HFFc6 (cell line): ENCODE measurements at places on chromosomes 1 and 21. TPM values are rescaled to one million over a fixed set of nuclear protein-coding genes. Genes with fewer than 3 reads are reported as not detected.

A3GALT2 gene
- total RNA-seq: not detected in 3 replicates

DNA sequence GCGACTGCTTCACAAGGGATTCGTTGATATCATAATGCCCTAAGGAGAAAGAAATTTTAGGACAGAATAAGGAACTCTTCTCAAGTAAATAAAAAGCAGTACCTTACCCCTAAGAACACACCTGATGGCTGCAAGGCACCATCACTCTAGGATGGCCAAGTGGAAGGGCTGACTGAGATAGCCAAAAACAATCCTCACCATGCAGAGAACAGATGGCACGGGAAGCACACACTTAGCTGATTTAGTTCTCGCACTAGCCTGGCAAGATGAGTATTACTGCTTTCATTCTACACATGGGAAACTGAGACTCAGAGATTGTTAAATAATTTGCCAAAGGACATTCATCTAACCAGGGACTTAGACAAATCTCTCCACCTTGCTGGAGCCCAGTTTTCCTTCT is 43.8 kb downstream of the STPG1 start:
- no peak for DNase-seq
- H3K4me3 ChIP-seq: no peak overlapping the region
- peaks cover 13% of the 10 kb centered on the region; the same call in 1 of the 2 replicates for H3K36me3 ChIP-seq
- H3K4me1 ChIP-seq: peaks cover 22% of the 10 kb centered on the region

DNA sequence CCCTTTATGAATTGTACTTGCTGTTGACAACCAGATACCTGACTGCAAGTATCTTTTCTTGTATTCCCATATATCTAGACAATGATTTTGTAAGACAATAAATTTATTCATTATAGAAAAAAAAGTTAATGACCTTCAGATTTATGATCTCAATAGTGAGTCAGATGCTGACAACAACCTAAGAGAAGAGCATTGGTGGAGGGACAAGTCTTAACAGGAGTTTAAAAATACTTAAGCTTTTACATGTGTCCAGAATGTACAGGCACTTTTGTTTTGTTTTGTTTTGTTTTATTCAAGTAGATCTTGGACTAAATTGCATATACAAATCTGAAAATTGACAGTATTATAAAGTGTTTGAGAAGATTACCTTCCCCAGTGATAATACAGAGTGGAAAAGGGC is 1544.6 kb upstream of the B3GALT2 start:
- no peak overlapping the region for H3K4me3 ChIP-seq
- H3K36me3 ChIP-seq: no peaks in the 10 kb centered on the region
- H3K27me3 ChIP-seq: no peaks in the 10 kb centered on the region; the same call in 1 of the 2 replicates
- no peak overlapping the region for H3K27ac ChIP-seq
- H3K4me1 ChIP-seq: no peaks in the 10 kb centered on the region; the same call in 1 of the 2 replicates

CFAP126 gene
- not detected in 3 replicates for total RNA-seq

PLXNA2 gene
- 20.9 to 28.5 TPM (median 24.1 TPM) in 3 replicates for total RNA-seq

DNA sequence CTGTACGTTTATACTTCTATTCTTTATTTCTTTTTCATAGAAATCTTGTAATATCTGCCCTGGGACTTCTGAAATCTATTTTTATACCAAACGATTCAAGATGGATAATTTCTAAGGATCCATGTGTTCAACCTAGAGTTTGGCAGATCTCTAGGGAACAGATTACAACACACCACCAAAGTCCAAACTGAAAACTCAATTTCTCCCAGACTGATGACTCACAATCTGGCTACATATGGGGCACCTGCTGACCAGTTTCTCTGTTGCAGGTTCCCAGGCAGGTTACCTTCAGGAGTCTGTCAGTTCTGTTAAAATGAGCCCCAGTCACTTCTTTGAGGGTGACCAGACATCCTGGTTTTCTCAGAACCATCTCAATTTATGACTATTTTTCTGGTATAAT is 439.4 kb downstream of the GPATCH2 start:
- no peak for DNase-seq
- 0 out of 2 replicates have a peak, but pooled peaks cover 2% of the 10 kb centered on the region for H3K36me3 ChIP-seq
- H3K4me3 ChIP-seq: no peak overlapping the region

GRCh38 chr1:37478890-37479254 is 4.5 kb downstream of the ZC3H12A start:
- H3K4me1 ChIP-seq: peaks cover 53% of the 10 kb centered on the region
- no peak for DNase-seq
- H3K36me3 ChIP-seq: peaks cover 28% of the 10 kb centered on the region
- peak overlapping the region; percentile 100 for H3K27ac ChIP-seq
- peaks cover 2% of the 10 kb centered on the region; the same call in 1 of the 2 replicates for H3K27me3 ChIP-seq

GRCh38 chr1:154329152-154329521 is 3.8 kb downstream of the ATP8B2 start:
- H3K4me1 ChIP-seq: peaks cover 49% of the 10 kb centered on the region
- peaks cover 26% of the 10 kb centered on the region for H3K36me3 ChIP-seq
- H3K27ac ChIP-seq: peak overlapping the region; percentile 53

DNA sequence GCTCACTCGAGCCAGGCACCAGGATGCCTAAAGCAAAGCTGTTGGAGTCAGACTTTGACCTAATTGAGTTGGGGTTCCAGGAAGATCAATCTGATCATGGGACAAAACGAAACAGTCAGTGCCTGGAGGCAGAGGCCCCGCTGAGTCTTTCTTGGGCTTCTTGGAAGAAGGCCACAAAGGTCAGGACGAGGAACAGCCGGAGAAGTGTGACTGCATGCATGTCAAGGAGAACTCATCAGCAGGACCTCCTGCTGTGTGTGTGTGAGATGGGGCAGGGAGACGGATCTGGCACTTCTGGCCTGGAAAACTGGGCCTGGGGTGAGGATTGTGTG is 190.8 kb downstream of the CAMTA1 start:
- H3K27me3 ChIP-seq: peaks cover 38% of the 10 kb centered on the region
- no peak for DNase-seq
- no peak overlapping the region; the same call in 1 of the 2 replicates for H3K4me3 ChIP-seq
- no peak overlapping the region for H3K27ac ChIP-seq

DNA sequence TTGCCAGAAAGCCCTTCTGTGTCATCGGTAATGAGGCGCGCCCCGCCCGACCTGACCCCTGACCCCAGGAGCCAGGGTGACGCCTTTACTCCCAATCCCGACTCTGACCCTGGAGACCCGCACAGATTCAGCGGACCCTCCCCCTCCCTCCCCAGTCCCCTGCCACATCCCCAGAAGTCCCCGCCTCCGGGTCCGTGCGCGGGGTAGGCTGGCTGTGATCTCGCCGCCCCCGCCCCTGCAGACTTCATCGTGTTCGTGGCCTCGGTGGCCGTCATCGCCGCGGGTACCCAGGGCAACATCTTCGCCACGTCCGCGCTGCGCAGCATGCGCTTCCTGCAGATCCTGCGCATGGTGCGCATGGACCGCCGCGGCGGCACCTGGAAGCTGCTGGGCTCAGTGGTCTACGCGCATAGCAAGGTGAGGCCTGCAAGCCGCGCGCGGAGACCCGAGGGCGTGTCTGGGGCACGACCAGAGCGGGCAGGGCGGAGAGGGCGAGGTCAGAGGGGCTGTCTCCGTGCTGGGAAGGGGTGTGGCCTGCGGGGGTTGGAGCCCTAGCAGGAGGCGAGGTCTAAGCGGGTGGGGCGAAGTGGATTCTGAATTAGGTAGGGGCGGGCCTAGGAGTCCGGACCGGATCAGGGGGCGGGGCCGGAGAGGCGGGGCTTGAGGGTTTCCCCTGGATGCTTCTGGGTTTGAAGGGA is 34.8 kb downstream of the KCNQ4 start:
- no peak for DNase-seq
- H3K27ac ChIP-seq: no peak overlapping the region
- H3K4me1 ChIP-seq: no peaks in the 10 kb centered on the region
- H3K36me3 ChIP-seq: no peaks in the 10 kb centered on the region
- H3K4me3 ChIP-seq: peak overlapping the region; percentile 53; the same call in 1 of the 2 replicates
- peaks cover 48% of the 10 kb centered on the region for H3K27me3 ChIP-seq

GRCh38 chr1:94258873-94259331 is 21.5 kb upstream of the ARHGAP29 start:
- no peaks in the 10 kb centered on the region for H3K36me3 ChIP-seq
- H3K27ac ChIP-seq: peak overlapping the region; percentile 85
- peaks cover 63% of the 10 kb centered on the region for H3K4me1 ChIP-seq
- H3K27me3 ChIP-seq: no peaks in the 10 kb centered on the region

GRCh38 chr1:111980686-111981085 is 8.8 kb downstream of the KCND3 start:
- DNase-seq: no peak
- peaks cover 29% of the 10 kb centered on the region for H3K27me3 ChIP-seq
- H3K27ac ChIP-seq: no peak overlapping the region
- H3K36me3 ChIP-seq: no peaks in the 10 kb centered on the region
- H3K4me3 ChIP-seq: no peak overlapping the region

SLC35A3 gene
- total RNA-seq: 22.8 to 24.4 TPM (median 24.0 TPM) in 3 replicates

DNA sequence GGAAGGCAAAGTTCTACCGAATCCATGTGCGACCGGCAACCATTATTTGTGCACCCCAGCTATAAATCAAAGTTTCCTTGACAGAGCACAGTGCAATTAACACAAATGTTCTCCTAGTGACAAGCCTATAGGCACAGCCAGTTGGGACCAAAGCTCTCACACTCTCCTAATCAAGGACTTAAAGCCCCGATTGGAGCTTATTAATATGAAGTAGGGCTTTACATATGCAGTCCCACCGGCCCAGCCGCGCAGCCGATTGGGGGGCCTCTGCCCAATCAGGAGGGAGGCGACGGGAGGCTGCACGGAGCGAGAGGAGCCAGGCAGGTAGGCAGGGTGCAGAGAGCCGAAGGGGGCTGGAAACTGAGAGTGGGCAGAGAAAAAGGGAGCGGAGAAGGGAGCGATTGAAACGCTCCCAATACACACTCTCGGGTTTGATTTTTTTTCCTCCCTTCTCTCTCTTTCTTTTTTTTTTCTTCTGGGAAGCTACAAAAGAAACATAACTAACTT is at the start of gene ESRRG:
TSS of gene ESRRG (minus strand) at position 156 of the 507 bp plus-strand sequence. CDS start at position 26, 130 bp downstream.
- H3K4me1 ChIP-seq: peaks cover 12% of the 10 kb centered on the region; the same call in 1 of the 2 replicates
- H3K36me3 ChIP-seq: no peaks in the 10 kb centered on the region
- H3K27ac ChIP-seq: no peak within 1 kb of the TSS
- H3K4me3 ChIP-seq: peak within 1 kb of the TSS; percentile 68

FAM110D gene
- total RNA-seq: not detected in 3 replicates
